ENCODE measurements at places on chromosomes 13 and 19.

GRCh38 chr13:112179995-112180394, 113.0 kb downstream of the SOX1 start:
- no peak for DNase-seq

GRCh38 chr19:14406645-14407401, 12.3 kb downstream of the DDX39A start:
- no peak for DNase-seq

DNA sequence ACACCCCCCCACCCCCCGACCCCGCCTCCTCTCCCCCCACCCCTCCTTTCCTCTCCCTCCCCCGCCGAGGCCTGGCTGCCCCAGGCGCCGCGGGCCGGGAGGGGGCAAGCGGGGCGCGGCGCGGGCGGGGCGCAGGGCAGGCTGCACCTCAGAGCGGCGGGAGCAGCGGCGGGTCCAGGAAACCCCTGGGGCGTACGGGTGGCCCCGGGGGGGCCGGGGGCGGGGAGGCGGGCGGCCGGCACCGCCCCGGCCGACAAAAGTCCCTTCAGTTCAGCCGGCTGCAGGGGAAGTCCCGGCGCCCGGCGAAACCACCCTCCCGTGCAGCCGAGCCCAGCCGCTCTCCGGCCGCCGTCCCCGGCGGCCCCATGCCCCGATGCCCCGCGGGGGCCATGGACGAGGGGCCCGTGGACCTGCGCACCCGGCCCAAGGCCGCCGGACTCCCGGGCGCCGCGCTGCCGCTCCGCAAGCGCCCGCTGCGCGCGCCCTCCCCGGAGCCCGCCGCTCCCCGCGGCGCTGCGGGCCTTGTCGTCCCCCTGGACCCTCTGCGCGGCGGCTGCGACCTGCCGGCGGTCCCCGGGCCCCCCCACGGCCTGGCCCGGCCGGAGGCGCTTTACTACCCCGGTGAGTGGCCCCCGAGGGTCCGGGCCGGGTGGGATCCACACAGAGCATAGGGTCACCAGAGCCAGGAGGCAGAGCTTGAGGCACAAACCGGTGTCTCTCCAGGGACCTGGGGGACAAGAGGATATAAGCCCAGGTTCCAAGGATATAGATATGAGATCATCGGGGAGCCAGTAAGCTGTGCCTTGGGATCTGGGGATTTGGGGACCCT, at the start of gene BCL3:
TSS of gene BCL3 (plus strand) at position 283 of the 829 bp plus-strand sequence. CDS start at position 366, 83 bp downstream.
- DNase-seq, result no peak

DNA sequence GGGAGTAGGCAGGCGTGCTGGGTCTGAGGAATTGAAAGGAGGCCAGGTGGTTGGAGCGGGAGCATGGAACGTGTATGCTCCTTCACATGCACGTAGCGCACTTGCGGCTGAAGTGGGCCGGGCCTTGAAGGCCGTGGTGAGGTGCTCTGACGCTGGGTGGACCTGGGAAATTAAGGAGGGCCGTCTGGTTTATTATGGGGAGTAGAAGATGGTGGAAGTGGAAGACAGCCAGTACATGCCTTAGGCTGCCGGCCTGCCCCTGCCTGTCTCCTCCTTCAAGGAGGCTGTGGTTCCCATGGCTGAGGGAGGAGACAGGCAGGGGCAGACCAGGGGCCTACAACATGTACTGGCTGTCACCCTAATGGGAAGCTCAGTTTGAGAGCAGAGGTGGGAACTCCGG, 23.9 kb downstream of the GATAD2A start:
- no peak for DNase-seq
